Activated gamma-delta T cell treated with anti-CD3 and anti-CD28 coated beads, Interleukin-2, amount 50 U/mL, for 16 hours (primary cell): ENCODE measurements at places on chromosomes 7 and 10.

GRCh38 chr7:23334482-23335056 lies 35.4 kb downstream of the MALSU1 start:
- no peak for DNase-seq

DNA sequence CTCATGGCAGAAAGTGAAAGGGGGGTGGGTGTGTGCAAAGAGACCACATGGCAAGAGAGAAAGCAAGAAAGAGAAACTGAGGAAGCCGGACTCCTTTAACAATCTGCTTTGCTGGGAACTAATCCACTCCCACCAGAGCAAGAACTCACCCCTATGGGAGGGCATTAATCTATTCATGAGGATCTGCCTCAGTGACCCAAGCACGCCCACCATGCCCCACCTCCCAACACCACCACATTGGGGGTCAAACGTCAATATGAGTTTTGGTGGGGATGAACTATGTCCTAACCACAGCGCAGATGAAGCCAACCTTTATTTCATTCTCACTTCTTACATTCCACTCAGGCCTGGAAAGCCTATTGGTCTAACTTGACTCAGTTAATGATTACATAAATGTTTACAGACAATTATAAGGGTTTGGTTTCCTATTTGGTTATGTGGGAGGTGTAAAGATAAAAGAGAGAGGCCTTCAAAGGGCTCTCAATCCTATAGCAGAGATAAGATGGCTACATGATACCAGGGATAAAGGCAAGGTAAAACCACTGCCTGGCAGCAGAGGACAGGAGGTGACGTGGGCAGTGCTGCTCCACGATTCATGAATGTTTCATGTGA lies 601.8 kb downstream of the PARD3 start:
- no peak for DNase-seq

- DNase-seq, result no peak
Observed at GRCh38 chr7:84997626-84998025, 189.2 kb downstream of the SEMA3D start.

DNA sequence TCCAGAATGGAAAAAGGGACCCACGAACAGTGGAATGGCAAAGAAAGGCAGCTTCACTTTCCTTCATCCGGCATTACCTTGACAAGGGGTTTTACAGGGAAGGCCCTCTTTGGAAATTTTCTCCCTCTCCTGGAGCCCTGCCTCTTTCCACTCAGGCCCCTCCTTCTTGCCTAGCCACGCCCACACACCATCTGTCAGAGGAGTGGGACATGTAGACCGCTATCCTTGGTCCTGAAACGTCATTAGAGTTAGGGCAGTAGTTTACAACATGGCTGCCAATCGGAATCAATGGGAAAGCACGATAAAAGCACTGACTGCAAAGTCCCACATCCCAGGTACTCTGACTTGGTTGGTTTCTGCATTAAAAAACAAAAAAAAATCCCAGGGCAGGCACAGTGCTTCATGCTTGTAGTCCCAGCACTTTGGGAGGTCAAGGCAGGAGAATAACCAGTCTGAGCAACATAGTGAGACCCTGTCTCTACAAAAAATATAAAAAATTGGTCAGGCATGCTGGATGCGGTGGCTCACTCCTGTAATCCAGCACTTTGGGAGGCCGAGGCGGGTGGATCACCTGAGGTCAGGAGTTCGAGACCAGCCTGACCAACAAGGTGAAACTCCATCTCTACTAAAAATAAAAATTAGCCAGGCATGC lies 96.4 kb downstream of the MARCHF5 start:
- no peak for DNase-seq

GRCh38 chr10:60495338-60496055 lies 105.8 kb upstream of the ANK3 start:
- no peak for DNase-seq

GRCh38 chr7:14714161-14714728 lies 188.3 kb downstream of the DGKB start:
- DNase-seq, result no peak

DNA sequence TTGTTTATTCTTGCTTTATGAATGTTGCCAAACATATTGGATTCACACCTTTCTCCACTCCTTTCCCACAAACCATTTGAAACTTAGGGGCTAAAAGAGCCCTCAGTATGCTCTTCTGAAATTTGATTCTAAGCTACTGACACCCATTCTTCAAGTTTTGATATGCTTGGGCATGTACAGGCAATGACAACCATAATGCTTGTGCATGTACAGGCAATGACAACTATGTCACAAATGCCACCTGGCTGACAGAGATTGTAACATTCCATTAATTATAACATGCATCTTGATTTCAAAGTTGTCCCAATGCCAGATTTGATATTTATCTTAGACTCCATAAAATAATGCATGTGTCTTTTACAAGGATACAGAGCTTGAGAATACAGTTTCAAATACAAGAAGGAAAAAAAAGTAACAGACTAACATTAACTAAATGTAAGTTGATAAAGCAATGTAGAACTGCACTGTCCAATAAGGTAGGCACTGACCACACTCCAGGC lies 17.5 kb upstream of the CDK1 start:
- DNase-seq, result no peak

DNA sequence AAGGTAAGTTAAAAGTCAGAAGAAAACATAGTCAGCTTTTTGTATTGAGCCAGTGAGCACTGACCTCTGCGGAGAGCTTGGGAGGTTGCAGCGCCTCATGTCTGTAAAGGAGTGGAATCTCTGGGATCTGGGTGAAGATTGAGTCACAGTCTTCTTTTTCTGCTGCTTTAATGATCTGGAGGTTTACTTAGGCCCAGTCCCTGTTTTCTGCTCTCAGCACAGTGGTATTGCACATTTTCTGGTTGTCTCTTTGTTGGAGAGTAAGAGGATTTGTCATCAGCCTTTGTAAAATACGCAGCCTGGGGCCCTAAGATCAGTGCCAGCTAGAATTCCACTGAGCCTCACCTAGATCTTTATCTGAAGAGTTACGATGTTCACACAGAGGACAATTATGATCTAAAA lies 58.3 kb upstream of the GJD4 start:
- no peak for DNase-seq

DNA sequence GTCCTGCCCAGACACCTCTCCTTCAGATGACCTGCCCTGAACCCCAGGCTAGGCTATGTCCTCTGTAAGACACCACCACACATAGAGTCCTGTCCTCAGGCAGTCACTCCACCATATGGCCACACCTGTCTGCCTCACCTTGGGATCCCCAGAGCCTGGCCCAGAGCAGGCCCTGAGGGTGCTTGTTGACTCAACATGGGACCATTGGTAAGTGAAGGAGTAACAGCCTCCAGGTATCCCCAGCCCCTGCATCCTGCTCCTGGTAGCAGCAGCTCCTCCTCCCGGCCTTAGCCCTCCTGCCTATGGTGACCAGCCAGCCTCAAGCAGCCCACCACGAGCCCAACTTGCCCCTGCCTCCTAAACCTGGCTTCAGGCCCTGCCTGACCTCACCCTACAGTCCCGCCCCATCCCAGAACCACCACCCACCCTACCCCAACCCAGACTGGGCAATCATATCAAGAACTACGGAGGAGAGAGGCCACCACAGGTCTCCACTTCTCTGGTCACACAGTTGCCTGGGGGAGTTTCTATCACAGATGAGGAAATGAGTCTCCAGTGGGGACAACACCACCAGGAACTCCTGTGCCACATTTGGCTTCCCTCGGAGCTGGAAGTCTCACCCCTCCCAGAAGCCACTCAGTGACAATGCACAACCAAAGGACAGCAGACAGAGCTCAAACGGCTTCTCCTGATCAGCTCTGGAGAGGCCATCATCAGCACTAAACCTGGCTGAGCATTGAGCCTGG lies 136.6 kb downstream of the GRID1 start:
- DNase-seq, result no peak

GRCh38 chr10:132882069-132882951 lies 60.1 kb downstream of the CFAP46 start:
- no peak for DNase-seq

GRCh38 chr10:78313636-78314035 lies 280.0 kb downstream of the RPS24 start:
- no peak for DNase-seq

GRCh38 chr7:30412782-30413504 lies 65.6 kb downstream of the NOD1 start:
- DNase-seq, result no peak

DNA sequence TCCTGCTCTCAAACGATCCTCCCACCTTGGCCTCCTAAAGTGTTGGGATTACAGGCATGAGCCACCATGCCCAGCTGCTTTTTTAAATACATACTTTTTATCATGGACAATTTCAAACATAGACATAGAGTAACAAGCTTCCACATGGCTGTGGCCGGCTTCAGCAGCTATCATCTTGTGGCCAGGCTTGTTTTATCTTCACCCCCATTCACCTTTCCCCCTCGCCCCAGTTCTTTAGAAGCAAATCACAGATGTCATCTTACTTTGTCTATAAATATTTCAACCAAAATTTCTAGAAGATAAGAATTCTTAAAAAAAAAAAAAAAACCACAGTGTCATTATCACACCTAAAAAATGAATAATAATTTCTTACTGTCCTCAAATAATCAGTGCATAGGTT lies 5.9 kb downstream of the FOXK1 start:
- DNase-seq, result no peak

DNA sequence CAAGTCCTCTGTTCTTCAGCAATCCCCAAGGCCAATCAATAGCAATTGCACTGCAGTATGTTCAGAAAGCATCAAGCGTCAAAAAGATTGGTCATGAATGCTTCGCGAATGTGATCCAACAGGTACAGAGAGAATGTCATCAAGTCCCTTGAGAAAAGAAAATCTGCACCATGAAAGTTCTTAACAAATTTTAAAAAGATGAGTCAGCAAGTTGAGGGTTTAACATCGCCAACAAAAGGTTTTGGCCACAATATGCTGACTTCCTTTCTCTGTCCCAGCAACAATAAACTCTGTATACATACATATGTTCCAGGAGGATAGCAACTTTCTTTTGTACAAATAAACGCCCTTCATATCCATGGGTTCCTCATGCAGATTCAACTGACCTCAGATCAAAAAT lies 168.5 kb upstream of the C7orf33 start:
- no peak for DNase-seq

DNA sequence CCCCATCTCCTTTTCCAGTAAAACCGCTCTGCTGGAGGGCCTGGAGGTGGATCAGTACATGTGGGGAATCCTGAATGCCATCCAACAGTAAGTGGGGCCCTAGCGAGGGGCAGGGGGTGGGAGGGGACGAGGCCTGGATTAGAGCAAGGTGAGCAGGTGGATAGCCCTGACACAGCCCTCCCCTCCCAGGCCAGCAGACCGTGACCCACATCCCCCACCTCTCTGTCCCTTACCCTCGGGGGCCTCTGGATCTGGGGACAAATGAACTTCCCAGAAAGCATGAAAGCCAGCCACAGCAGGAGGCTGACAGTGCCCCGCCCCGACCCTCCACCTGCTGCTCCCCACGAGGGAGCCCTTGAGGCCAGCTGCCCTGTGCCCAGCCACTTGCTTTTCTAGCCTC lies 41.8 kb upstream of the PPIF start:
- no peak for DNase-seq

DNA sequence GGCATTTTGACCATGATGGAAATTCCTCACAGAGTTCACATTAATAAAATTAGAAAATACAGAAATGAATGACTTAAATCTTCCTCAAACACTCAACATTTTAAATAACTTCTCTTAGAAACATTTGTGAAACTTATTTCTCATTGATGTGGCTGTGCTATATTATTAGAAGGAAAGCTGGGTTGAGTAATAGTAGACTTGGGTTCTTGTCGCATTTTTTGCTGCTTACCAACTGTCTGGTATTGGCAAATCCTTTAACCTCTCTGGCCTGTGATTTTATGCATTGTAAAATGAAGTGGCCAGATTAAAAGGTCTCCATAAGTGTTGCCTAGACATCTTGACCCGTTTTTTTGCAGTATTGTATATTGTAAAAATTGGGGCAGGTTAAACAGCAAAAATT lies 66.5 kb downstream of the VPS50 start:
- no peak for DNase-seq

- DNase-seq, result no peak
Observed at GRCh38 chr7:130732980-130733930, 752 bp downstream of the KLF14 start.

- no peak for DNase-seq
Observed at GRCh38 chr10:45058580-45058979, 57.9 kb downstream of the ZNF22 start.

DNA sequence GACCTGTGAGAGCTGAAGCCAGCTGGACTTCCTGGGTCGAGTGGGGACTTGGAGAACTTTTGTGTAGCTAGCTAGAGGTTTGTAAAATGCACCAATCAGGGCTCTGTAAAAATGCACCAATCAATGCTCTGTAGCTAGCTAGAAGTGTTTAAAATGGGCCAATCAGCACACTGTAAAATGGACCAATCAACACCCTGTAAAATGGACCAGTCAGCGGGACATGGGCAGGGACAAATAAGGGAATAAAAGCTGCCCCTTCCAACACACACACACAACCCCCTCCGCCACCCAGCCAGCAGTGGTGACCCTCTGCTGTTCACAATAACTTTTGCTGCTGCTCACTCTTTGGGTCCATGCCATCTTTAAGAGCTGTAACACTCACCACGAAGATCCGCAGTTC lies 7.1 kb downstream of the ZNF511 start:
- no peak for DNase-seq

DNA sequence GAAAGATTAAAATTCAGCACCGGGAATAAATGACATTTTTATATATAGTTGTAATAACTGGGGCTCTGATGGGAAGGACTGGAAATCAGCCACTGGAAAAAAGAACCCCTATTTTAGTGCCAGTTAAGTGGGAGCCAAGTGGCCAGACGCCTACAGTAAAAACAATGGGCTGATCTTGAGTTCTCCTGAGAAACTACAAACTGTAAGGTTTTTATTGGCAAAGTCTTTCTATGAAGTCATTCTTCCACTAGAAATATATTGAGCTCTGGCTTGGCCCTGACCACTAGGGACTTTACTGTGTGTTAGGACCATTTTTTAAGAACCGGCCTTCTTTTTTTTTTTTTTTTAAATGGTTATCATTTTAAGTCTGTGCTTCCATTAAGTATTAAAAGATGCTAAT lies 79.6 kb downstream of the ZNF22 start:
- no peak for DNase-seq

- no peak for DNase-seq
Observed at GRCh38 chr7:48251766-48252165, 80.5 kb downstream of the ABCA13 start.

DNA sequence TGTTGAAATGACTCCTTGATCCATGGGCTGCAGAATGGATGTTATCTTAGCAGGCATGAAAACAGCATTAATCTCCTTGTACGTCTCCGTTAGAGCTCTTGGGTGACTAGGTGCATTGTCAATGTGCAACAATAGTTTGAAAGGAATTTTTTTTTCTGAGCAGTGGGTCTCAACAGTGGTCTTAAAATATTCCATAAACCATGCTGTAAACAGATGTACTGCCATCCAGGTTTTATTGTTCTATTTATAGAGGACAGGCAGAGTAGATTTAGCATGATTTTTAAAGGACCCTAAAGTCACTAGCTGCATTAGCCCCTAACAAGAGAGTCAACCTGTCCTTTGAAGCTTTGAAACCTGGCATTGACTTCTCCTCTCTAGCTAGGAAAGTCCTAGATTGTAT lies 64.0 kb downstream of the NRF1 start:
- no peak for DNase-seq

GRCh38 chr7:14596421-14596820 lies 306.1 kb downstream of the DGKB start:
- no peak for DNase-seq

- no peak for DNase-seq
Observed at GRCh38 chr10:13019280-13019679, 17.8 kb upstream of the CCDC3 start.

GRCh38 chr10:63253040-63253439 lies 119.9 kb downstream of the NRBF2 start:
- no peak for DNase-seq

GRCh38 chr10:85619832-85620231 lies 746.8 kb downstream of the GRID1 start:
- DNase-seq, result no peak

GRCh38 chr7:129859183-129859582 lies 93.6 kb downstream of the UBE2H start:
- no peak for DNase-seq
